Articular chondrocyte of knee joint (primary cell): ENCODE measurements at places on chromosomes 11 and 22. TPM values are rescaled to one million over a fixed set of nuclear protein-coding genes. Genes with fewer than 3 reads are reported as not detected.

The NKAPD1 gene
- total RNA-seq: 34.9 and 40.3 TPM in 2 replicates

The CD3D gene
- total RNA-seq: not detected in 2 replicates

The C22orf31 gene
- not detected in 2 replicates for total RNA-seq

The LARGE2 gene
- not detected in 2 replicates for total RNA-seq

The MIF gene
- total RNA-seq: 156 and 195 TPM in 2 replicates

The FGF4 gene
- not detected in 2 replicates for total RNA-seq

The PNPLA3 gene
- total RNA-seq: 2.4 and 8.2 TPM in 2 replicates

The OR5A1 gene
- total RNA-seq: not detected in 2 replicates

The OMP gene
- not detected in 2 replicates for total RNA-seq

The MLC1 gene
- not detected in 2 replicates for total RNA-seq
